Stimulated activated CD4-positive, alpha-beta T cell treated with anti-CD3 and anti-CD28 coated beads, Interleukin-15, amount 100 ng/mL, for 1 hour (primary cell): ENCODE measurements at places on chromosomes 5 and 9.

DNA sequence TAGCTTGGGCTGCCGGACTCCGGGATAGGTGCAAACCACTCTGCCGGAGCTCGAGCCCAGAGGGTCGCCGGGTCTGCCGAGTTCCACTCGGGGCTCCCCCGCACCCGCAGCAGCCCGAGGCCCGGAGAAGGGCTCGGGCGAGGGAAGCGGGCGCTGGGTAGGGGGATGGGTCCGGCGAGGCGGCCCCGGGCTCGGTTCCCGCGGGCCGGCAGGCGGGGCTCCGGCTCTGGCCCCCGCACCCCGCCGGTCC, 507 bp downstream of the RICTOR start:
- no peak for DNase-seq

GRCh38 chr9:79195879-79196278, 375.9 kb upstream of the TLE4 start:
- no peak for DNase-seq

DNA sequence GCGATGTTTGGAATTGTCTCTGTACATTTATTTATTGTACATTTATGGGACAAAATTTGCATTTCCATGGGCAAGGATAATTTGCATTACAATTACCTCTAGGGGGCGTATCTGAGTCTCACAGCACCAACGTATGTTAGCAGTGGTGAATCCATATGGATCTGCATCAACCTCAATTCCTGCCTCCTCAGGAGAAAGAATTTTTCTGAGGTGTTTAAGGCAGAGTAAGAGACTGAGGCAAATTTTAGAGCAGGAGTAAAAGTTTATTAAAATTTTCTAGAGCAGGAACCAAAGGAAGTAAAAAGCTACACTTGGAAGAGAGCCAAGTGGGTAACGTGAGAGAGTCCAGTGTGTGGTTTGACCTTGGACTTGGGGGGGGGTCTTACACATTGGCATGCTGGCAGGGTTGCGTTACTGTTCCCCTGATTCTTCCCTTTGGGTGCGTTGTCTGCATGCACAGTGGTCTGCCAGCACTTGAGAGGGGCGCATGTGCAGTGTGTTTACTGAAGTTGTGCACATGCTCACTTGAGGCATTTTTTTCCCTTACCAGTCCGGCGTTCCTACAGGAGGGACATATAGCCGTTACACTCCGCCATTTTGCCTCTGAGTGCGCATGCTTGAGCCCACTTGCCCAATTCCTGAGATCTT, 21.0 kb upstream of the RAB14 start:
- DNase-seq = no peak

GRCh38 chr5:180908998-180909731, 10.2 kb downstream of the BTNL8 start:
- no peak for DNase-seq

GRCh38 chr5:155259648-155260047, 246.1 kb downstream of the KIF4B start:
- no peak for DNase-seq

DNA sequence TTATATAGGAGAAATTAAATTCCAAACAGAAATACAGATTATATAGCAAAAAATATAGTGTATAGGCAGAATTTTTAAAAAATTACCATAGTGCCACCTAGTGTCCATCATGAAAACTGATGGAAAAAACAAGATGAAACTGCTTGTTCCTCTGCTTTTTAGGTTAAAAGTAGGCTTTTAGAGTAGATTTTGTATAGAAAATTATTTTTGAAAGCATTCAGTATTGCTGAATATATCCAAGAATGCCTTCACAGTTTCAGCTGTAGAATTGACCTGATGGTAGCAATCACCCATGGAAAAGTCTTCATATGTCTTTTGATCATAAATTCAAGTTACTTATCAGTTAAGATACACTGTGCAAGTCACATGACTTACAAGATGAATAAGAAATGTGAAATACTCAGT, 19.7 kb downstream of the RIOK2 start:
- no peak for DNase-seq
